ENCODE measurements at places on chromosomes 1 and 21.

DNA sequence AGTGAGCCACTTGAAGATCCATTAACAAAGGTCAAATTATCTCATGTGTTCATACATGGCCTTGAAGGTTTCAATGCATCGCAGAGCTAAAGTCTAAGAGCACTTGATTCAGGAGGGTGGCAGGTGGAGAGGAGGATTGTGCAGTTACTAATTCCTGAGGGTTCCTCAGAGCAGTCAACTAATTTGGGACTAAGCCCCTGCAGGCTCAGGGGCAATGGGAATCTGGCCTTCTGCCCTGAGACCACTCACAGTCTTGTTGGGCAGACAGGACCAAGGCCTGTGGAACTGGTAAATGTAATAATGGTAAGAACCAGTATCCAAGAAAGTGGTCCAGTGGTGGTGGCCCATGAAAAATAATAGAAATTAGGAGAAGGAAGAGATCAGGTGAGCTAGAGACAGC is 127.4 kb upstream of the HMGB4 start:
- no peaks in the 10 kb centered on the region for H3K36me3 ChIP-seq
- no peak overlapping the region for H3K4me3 ChIP-seq
- no peak for DNase-seq
- no peaks in the 10 kb centered on the region for H3K4me1 ChIP-seq

GRCh38 chr1:151540982-151541377 is 871 bp downstream of the TUFT1 start:
- DNase-seq = no peak
- H3K27me3 ChIP-seq = peaks cover 2% of the 10 kb centered on the region
- no peaks in the 10 kb centered on the region for H3K36me3 ChIP-seq
- H3K27ac ChIP-seq = peak overlapping the region; percentile 78
- H3K4me3 ChIP-seq = peak overlapping the region; percentile 93

DNA sequence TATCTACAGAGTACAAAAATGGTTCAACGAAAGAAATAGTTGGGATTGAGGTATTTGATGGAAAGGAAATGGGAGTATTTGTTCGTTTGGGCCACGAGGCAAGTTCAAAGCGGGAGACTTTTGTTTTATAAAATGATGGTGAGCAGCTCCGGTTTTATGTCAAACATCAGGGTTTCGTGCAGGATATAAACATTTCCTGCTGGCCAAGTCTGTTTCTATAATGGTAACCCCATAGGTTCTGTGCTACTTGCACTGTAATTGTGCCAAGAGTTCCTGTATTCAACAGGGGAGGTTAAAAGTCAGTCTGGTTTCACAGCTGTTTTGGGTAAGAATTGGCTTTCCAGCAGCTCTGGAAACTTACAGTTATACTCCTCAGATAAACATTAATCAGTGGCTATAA is 290.3 kb upstream of the NRIP1 start:
- no peak for DNase-seq
- peaks cover 2% of the 10 kb centered on the region for H3K27me3 ChIP-seq
- peaks cover 11% of the 10 kb centered on the region for H3K4me1 ChIP-seq
- H3K4me3 ChIP-seq = no peak overlapping the region
- H3K27ac ChIP-seq = no peak overlapping the region
- H3K36me3 ChIP-seq = no peaks in the 10 kb centered on the region

DNA sequence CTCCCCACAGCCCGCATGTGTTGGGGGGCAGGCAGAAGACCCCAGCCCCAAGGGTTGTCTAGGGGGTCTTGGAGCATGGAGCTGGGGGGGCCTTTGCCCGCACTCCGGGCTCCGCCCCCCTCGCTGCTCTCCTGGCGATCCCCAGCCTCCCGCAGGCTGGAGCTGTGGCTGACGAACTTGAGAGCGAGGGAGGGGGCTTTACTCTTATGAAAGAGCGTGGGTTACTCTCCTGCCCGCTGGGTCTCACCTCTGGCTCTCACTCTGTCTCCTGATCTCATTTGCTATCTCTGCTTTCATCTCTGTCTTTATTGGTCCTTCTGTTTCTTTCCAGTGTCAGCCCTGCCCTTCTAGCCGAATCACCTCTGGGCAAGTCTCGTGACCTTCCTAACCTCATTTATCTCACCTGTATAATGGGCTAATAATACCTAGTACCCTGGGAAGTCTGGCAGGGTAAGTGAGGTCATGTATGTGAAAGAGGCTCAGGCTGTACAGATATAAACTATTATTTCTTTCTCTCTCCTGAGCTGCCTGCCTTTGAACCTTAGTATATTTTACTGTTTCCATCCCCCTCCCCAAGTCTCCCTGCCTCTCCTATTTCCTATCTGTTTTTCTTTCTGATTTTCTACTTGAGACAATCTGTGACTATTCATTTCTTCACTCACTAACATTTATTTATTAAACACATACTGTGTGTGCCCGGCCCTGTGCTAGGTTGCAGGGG is 731 bp downstream of the EFNA4 start:
- peaks cover 14% of the 10 kb centered on the region for H3K36me3 ChIP-seq
- peaks cover 29% of the 10 kb centered on the region for H3K4me1 ChIP-seq
- DNase-seq = no peak
- no peaks in the 10 kb centered on the region for H3K27me3 ChIP-seq
- H3K27ac ChIP-seq = peak overlapping the region; percentile 67
- H3K4me3 ChIP-seq = peak overlapping the region; percentile 92

DNA sequence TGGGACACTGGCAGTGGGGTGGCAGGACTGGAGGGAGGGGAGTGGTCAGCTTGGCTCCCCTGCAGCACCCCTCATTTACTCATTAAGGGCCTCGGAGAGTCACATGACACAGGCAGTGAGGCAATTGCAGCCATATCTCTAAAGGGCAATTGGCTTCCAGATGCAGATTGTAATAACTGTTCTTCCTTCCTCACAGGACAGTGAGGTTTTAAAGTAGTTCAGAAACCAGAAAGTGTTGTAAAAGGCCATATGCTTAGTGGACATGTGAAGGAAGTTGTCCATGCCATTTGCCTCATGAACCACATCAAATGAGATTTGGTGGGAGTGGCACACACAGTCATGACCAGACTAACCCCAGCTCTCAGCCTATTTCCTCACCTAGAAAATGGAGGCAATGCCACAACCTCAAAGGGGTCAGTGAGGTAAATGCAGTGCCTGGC is 11.1 kb downstream of the MTX1 start:
- H3K27me3 ChIP-seq = no peaks in the 10 kb centered on the region
- H3K4me3 ChIP-seq = no peak overlapping the region
- no peaks in the 10 kb centered on the region for H3K36me3 ChIP-seq

- no peak overlapping the region for H3K27ac ChIP-seq
- no peak overlapping the region for H3K4me3 ChIP-seq
- peaks cover 5% of the 10 kb centered on the region for H3K27me3 ChIP-seq
- no peaks in the 10 kb centered on the region for H3K36me3 ChIP-seq
Observed at GRCh38 chr1:245475961-245476516, 321.3 kb downstream of the KIF26B start.

DNA sequence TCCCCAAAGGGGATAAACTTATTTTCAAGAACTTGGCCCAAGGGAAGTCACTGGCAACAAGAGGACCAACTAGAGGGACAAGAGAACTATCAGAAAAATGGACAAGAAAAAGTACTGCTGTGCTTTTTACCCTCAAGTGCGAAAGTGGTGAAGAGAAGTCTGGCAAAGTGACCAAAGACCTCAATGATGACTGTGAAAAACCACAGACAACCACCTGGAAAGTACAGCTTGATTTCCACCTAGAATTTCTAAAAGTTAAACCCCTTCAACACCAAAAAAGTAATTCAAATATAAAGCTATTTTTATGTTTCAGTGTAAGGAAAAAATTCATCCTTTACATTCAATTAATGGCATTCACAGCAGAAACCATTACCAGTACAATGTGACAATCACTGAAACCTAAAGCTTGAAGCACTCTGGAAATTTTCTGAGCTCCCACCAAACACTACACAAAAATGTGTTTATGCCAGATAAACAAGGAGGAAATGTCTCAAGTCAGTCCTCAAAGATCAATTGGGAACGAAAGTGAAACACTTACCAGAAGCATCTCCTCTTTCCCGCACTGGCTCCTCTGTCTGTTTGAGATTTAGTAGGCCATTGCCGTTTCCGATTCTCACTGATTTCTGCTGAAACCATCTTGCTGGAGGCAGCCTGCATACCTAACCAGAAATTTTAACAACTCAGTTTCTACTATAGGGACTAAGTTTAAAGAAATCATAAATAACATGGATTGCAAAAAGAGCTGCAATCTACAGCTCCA is 8.3 kb downstream of the SDE2 start:
- peak overlapping the region; percentile 32 for H3K4me3 ChIP-seq
- H3K4me1 ChIP-seq = peaks cover 14% of the 10 kb centered on the region
- peaks cover 29% of the 10 kb centered on the region for H3K36me3 ChIP-seq
- H3K27ac ChIP-seq = peak overlapping the region; percentile 73

- H3K4me3 ChIP-seq = no peak overlapping the region
- H3K27ac ChIP-seq = no peak overlapping the region
- H3K36me3 ChIP-seq = no peaks in the 10 kb centered on the region
- no peak for DNase-seq
- peaks cover 26% of the 10 kb centered on the region for H3K27me3 ChIP-seq
Observed at GRCh38 chr1:25765923-25766589, 33.9 kb upstream of the SELENON start.

GRCh38 chr1:84170171-84170570 is 26.1 kb downstream of the PRKACB start:
- DNase-seq = no peak
- peaks cover 25% of the 10 kb centered on the region for H3K4me1 ChIP-seq

DNA sequence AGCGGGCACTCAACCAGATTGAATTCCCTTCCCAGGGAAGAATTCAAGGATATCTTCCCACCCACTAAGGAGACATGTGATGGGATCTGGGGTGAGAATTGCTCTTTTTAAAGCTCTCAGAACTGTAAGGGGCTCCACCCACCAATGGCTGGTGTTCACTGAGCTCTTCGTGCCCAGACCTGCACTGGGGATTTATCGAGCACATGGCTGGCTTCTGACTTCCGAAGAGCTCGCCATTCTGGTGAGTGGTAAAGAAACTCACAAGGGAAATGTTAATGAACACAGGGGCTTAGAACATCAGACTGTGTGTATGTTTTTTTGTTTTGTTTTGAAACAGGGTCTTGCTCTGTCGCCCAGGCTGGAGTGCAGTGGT is 9.8 kb downstream of the PADI3 start:
- DNase-seq = no peak
- no peaks in the 10 kb centered on the region for H3K4me1 ChIP-seq
- no peaks in the 10 kb centered on the region for H3K36me3 ChIP-seq
- H3K27ac ChIP-seq = no peak overlapping the region
- peaks cover 11% of the 10 kb centered on the region for H3K27me3 ChIP-seq

DNA sequence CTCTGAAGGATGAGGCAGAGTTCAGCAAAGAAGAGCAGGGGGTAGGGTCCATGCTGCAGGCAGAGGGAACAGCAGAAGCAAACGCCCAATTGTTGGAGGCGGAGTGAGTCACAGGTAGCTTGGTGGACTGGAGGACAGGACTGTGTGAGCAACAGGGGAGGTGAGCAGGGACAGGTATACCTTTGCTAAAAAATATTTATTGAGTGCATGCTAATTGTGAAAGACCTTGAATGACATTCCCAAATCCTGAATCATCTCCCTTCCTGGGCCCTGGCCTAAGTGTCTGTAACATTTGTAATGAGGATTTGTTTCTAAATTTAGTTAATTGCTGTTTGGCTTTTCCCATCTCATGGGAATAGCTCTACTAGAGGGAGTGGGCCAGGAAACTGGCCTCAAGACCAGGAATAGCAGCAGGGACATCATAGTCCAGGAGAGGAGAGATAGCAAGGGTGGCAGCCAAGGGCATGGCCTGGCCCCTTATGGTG is 123.7 kb downstream of the FOXD2 start:
- peaks cover 10% of the 10 kb centered on the region for H3K27me3 ChIP-seq
- H3K4me3 ChIP-seq = no peak overlapping the region
- DNase-seq = no peak
- no peaks in the 10 kb centered on the region for H3K4me1 ChIP-seq

GRCh38 chr1:241715956-241716355 is 63.9 kb downstream of the WDR64 start:
- H3K27ac ChIP-seq = no peak overlapping the region
- H3K36me3 ChIP-seq = no peaks in the 10 kb centered on the region
- peaks cover 6% of the 10 kb centered on the region for H3K27me3 ChIP-seq
- no peaks in the 10 kb centered on the region for H3K4me1 ChIP-seq
- no peak for DNase-seq
- no peak overlapping the region for H3K4me3 ChIP-seq

- H3K27ac ChIP-seq = no peak overlapping the region
- no peak for DNase-seq
- no peaks in the 10 kb centered on the region for H3K27me3 ChIP-seq
- H3K36me3 ChIP-seq = peaks cover 7% of the 10 kb centered on the region
Observed at GRCh38 chr1:85349224-85349623, 72.8 kb upstream of the BCL10 start.

DNA sequence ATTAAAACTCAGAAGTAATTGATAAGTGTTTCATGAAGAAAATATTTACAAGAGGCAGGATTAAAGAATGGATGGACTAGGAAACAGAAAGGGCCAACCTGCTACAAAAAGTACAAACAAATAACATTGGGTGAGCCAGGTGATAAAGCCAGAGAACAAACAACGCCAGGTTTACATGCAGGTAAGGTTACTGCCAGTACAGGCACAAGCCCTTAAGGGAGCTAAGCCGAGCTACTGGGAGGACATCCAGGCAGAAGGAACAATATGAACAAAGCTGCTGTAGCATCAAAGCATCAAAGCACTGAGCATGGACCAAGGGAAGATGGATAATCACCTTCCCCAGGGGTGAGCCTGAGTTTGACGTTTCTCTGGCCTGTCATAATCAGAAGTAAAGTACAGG is 380.7 kb downstream of the SEC16B start:
- H3K36me3 ChIP-seq = no peaks in the 10 kb centered on the region
- no peak for DNase-seq
- H3K4me1 ChIP-seq = no peaks in the 10 kb centered on the region
- H3K27ac ChIP-seq = no peak overlapping the region
- peaks cover 3% of the 10 kb centered on the region for H3K27me3 ChIP-seq

DNA sequence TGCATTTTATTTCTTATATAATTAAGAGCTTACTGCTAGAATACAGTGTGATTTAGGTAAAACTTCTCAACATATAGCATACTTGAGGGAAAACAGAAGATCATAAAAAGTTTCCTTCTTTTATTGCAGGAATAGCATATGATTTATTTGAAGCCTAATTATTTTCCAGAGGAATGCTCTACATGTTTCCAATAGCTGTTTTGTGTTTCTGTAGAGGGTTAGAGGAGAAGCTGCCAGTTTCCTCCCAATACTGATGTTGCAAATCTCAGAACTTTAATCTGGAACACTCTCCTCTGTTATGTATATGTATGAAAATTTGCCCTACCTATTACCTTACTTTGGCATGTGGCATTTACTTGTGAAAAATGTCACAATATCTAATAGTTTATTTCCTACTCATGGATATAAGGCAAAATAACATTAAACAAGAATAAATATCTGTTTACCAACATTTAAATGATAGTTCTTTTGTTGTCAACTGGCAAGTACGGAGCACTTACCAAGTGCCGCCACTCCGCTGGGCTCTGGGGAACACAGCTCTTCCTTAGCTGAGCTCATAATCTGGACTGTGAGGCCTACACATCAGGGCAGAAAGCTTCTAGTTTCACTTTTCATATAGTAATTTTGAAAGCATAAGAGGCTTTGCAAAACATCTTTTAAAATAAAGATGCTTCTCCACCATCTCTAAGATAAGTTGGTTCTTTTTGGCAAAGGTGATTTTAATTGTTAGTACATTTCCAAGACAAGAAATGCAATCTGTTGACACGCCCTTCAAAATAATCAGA is 239.8 kb upstream of the C1orf105 start:
- peaks cover 1% of the 10 kb centered on the region for H3K36me3 ChIP-seq
- no peaks in the 10 kb centered on the region for H3K27me3 ChIP-seq
- peak; percentile 25 for DNase-seq
- peak overlapping the region; percentile 99 for H3K27ac ChIP-seq
- peaks cover 37% of the 10 kb centered on the region for H3K4me1 ChIP-seq

- H3K27me3 ChIP-seq = no peaks in the 10 kb centered on the region
- DNase-seq = no peak
- peaks cover 6% of the 10 kb centered on the region for H3K36me3 ChIP-seq
- no peak overlapping the region for H3K4me3 ChIP-seq
- H3K27ac ChIP-seq = no peak overlapping the region
Observed at GRCh38 chr1:233293556-233294446, 1.7 kb downstream of the PCNX2 start.
